Stomach (tissue), 19 donors: ENCODE measurements at places on chromosomes 2 and 18. TPM values are rescaled to one million over a fixed set of nuclear protein-coding genes. Genes with fewer than 3 reads are reported as not detected.

The DLGAP1 gene
- 0.06 TPM for polyA plus RNA-seq

DNA sequence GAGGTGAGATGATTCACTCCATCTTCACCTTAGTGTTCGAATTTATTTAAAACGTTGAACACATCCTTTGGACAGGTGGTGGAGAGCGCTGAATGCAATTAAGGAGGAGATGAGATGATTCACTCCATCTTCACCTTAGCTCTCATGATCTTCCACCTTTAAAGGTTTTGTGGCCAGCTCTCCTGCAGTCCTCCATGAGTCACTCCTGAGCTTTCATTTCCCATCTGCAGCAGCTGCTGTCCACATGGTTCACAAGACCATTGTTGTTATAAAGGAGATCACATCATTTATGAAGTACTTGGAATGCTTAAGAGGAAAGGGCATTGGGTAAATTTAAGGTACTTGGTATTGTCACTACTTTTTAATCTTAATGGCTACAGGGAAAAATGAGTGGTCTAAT is 298.5 kb downstream of the PAX3 start:
- no peak for DNase-seq

- no peak for DNase-seq
These were observed 465.1 kb downstream of the LPIN1 start for GRCh38 chr2:12211326-12212175.

DNA sequence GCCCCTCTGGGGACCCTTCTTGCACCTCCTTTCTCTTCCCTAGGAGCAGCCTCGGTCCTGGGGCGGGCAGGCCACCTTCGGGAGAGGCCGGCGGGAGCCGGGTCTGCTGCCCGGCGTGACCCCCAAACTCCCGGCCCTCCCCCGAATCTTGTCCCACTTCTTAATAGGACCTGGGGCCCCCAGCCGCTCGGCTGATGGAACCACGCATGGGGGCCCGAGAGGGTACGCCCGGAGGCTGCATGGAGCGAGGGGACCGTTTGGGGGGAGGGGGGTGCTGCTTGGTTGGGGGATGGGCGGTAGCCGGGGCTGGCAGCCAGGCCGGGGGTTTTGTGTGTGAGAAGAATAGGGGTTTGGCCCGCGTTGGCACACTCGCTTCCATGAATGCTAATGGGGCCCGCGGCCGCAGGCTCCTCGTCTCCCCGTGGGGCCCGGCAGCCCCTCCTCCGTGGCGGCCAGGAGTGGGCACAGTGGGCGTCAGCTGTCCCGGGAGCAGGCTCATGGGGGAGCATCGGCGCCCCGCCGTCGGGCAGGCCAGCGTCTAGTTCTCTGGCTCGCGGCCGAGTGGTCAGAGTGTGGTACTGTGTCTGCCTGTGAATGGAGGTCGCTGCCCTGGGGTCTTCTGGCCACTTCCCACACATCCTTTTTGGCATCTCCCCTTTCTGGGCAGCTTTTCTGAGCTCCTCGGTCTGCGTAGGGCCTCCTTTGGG is 1.0 kb downstream of the GAREM2 start:
- DNase-seq, result peak; percentile 40

DNA sequence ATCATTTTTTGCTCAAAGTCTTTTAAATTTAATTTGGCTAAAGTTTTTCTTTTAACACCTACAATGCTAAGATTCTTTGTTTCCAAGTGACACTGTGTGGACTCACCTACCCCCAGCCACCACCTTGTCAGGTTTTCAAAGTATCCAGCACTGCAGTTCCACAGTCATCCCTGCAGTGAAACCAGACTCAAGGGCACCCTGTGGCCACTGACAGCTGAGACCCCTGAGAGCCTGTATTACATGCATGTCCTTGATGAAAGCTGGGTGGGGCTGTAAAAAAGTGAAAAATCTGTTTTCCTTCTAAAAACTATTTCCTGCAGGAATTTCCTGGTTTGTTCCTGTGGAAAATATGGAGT is 19.9 kb downstream of the TPRKB start:
- DNase-seq, result no peak

DNA sequence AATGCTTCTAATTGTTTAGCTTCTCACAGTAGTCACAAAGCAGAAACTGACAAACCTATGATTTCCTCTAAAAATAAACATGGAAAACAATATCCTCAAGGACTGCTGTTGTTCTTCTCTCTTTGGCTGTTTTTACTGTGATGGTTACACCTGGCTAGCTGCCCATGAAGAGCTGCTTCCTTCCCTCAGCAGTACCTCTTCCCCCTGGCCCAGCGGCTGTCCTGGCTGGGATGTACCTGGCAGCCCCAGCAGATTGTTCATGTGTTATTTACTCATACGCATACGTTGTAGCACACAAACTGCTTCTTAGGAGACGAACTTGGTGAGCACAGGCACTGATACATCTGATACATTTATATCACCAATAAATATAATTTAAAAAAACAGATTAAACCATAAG is 27.4 kb downstream of the NEMP2 start:
- DNase-seq, result peak; percentile 28
